ENCODE measurements at places on chromosomes 4 and X.

DNA sequence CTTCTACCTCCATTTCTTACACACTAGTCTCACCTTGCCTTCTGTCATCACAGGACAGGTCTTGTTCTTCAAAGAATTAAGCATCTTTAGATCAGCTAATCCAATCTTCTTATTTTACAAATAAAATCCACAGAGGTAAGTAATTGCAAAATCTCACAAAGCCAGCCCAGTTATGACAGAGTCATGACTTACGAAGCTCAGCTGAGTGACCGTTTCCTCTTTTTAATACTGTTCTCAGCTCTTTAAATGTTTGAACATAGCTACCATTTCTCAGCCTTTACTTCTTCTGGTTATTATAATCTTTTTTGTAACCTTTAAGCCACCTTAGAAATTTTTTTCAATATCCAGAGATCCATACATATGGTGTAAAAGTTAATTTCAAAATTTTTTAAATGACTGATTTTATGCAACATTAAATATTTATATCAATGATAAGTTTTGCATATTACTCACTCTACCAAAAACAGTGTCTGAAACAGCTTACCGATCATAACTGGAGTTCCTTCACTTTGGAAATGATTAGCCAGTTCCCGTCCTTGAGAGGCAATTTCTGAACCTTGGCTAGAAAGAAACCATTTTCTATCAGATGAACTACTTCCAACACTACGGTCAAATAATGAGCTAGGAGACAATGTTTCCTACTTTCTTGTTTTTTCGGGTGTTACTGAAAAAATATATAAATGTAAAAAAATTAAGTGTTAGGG, 8.8 kb downstream of the ANKRD37 start:
- DNase-seq = no peak

- no peak for DNase-seq
Measured at GRCh38 chr4:173188648-173189047, 20.0 kb downstream of the GALNT7 start.

DNA sequence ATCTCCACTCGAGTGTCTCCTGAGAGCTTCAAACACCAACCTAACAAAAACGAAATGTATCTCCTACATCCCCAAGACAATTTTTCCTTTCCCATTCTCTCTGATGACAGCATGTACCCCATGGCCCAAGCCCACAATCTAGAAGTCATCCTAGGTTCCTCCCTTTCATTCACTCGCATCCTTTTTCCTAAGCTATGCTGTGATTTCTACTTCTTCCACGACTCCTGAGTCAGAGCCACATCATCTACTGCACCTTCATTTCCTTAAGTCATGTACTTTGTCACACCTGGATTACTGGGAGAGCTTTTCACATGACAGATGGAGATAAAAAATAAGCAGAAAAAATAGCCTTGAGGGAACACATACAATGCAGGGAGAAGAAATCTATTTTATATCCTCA, 20.1 kb downstream of the C4orf36 start:
- no peak for DNase-seq

- DNase-seq = no peak
Measured at GRCh38 chr4:21134994-21135393, 434.7 kb downstream of the PACRGL start.

GRCh38 chr4:14742054-14742453, 260.2 kb upstream of the CPEB2 start:
- no peak for DNase-seq

DNA sequence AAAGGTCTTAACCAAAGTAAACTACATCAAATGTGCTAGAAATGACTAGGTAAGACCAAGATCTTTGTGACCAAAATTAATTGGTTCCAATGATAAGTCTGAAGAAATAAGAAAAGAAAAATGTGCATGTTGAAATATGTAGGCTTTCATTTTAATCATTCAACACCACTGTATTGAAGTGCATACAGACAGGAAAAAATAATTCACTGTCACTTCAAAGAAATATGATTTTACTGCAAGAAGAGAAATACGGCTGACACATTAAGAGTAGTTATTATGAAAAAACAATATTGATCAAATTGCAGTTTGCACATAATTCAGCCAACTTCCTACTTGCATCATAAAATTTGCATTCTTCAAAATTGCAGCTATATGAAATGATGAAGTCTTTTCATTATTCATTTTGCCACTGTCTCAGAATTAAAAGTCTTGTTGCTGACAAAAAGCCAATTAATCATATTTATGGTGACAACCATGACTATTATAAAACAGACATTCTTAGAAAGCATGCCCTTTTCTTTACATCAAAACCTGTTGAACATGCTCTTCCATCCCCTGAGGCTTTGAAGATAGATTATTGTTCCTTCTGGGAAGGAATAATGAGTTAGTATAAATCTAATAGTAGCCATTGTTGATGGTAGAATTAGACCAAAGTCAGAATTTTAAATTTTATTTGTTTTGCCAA, 405.9 kb upstream of the MAD2L1 start:
- DNase-seq = no peak

GRCh38 chr4:152185786-152186550, 349.9 kb downstream of the FBXW7 start:
- no peak for DNase-seq

GRCh38 chr4:88985088-88985773, 71.8 kb downstream of the FAM13A start:
- no peak for DNase-seq

- DNase-seq = no peak
Measured at GRCh38 chr4:151668689-151669402, 92.0 kb downstream of the GATB start.

GRCh38 chrX:97563531-97564133, 679.9 kb downstream of the RPA4 start:
- DNase-seq = no peak

GRCh38 chr4:89000844-89001360, 56.1 kb downstream of the FAM13A start:
- no peak for DNase-seq

GRCh38 chr4:85489273-85489981, 14.5 kb downstream of the ARHGAP24 start:
- DNase-seq = no peak

DNA sequence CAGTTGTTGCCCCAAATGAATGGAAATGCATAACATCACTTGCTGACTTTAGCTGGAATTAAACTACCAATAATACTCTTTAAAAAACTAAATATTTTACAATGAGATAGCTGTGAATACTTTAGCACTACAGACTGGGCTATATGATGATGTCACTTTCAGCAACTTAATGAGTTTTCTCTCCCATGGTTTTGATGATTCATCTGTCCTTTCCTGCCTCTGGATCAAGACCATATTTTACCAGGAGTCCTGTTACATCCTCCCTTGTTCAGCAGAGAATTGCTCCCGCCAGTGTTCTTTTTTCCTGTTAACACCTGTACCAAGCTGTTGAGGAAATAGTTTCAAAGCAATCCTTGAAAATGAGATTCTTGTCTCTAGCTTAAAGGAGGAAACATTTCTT, 543.0 kb downstream of the SPRY1 start:
- no peak for DNase-seq

- DNase-seq = no peak
Measured at GRCh38 chr4:4640692-4641091, 98.8 kb upstream of the STX18 start.

- DNase-seq = no peak
Measured at GRCh38 chrX:28922106-28922505, 334.9 kb downstream of the IL1RAPL1 start.

DNA sequence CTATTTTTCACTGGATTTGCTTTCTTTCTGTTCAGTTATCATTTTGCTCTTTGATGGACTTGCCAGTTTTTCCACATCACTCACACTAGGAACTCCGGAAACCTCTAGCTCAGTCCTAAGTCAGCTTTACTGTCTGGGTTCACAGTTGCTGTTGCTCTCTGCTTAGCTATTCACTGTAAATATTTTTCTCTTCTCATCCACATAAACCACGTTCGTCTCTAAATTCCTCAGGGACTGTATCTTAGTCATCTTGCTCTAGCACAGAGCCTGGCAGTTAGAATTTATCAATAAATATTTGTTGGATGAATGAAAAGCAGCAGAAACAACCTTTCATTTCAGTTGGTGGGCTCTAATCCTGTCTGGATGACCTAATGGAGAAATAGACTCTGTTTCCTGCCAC, 119.4 kb upstream of the DMD start:
- no peak for DNase-seq

GRCh38 chr4:120225527-120225926, 158.9 kb upstream of the MAD2L1 start:
- DNase-seq = no peak

DNA sequence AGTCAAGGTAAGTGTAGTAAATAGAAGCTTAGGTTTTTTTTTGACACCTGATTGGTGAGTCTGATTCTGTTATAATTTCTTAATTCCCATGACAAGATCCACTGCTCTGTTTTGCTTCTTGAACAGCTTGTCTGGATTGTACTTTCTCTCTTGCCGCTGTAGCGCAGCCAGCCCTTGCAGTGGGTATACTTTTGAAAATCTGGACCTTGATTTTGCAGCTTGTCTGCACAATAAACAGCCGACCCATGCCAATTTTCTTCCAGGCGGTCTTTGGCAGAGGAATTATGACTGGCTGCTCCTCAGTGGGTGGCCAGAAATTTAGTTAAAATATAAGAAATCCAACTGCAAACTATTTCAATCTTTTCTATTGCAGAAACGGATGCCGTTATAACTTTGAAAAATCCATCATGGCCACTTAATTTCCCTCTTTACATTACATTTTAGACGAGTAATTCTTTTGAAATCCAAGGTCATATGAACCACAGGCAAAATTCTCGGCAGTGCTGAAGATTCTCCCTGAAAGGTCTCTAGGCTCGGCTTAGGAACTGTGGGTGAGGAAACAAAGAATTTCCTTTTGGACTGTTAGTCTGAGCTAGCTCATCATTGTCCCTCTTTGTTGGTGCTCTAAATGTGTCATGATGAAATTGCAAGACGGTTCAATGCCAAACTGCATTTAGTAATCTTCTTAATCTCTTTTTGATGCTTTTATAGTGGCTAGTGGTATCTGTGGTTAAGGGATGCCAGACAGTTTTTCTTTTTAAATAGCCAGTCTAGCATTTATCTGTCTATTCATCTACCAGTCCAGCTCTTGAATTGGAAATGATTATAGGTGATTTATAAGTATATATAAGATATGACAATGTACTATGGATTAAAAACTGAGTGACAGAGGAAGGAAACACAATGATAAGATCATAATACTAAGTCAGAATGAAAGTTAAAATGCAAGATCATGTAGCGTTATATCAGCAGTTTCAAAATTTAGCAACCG, 31.5 kb upstream of the PTTG2 start:
- DNase-seq = no peak

DNA sequence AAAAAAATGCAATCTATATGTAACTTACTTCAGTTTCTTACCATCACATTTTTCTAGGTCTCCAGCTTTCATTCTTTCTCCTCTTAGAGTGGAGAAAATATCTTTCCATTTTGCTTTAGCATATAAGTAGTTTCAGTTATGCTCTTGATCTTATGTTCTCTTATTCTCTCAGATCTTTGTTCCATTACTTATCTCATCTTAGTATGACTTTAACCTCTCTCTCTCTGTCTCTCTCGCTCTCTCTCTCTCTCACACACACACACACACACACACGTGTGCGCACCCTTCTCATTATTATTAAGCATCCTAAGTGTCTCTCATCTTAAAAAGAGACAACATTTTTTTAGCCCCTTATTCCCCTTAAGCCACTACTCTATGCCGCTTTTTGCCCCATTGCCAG, 92.8 kb downstream of the FAAH2 start:
- no peak for DNase-seq

DNA sequence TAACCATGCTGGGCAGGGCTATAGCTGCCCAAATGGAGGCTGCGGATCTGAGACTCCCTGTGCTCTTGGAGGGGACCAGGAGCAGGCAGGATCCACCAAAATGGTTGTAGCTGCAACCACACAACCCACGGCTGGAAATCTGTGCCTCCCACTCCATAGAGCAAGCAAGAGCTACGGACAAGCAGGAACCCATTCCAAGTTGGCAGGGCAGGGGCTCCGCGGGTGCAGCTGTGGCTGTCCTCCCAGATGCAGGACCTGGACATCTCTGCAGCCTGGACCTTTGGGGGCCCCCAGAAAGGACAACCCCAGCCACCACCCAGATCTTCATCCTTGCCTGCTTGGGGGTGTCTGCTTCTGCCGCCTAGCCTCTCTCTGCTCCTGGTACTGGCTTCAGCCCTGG, 154.1 kb upstream of the TRAM1L1 start:
- no peak for DNase-seq

GRCh38 chrX:149510386-149510785, 5.3 kb upstream of the IDS start:
- DNase-seq = no peak

GRCh38 chrX:57902633-57903032, 7.6 kb downstream of the ZXDA start:
- DNase-seq = no peak

GRCh38 chrX:40127052-40127451, 29.3 kb upstream of the BCOR start:
- no peak for DNase-seq

GRCh38 chrX:32530802-32531403, 680.4 kb downstream of the DMD start:
- no peak for DNase-seq

DNA sequence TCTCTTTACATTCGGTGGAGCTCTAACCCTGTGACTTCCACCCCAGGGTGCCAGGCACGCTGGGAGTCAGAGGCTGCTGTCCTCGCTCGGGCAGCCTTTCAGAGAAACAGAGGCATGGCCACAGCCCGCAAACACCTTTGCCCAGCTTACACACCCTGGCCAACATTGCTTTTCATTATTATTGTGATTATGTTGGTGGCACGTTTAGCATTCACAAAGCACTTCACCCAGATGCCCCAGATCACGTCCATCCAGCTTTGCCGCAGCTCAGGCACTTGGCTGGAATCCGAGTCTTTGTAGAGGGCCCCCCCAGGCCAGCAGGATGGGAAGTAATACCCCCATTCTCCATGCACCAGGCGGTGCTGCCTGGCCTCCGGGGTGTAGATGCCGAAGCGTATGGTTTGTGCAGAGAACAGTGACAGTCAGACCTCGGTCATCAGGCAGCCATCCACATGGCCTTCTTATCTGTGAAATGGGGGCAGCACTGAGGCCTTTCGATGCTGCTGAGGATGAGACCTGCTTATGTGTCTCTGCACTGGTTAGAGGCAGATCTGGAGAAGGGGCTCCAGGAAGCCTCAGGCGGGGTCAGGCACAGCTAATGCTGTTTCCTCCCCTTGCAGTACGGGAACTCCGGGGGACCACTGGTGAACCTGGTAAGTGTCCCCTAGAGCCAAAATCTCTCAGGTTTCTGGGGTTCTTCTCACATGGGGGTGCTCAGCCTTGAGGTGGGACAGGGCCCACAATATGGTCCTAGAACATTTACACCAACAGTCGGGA, 22.3 kb downstream of the HTRA3 start:
- no peak for DNase-seq

Data from mesenteric fat pad (tissue), 1 donor.